ENCODE measurements at places on chromosomes 5 and 9. TPM values are rescaled to one million over a fixed set of nuclear protein-coding genes. Genes with fewer than 3 reads are reported as not detected.

CATSPER3 gene
- 0.22 TPM for polyA plus RNA-seq

GDNF gene
- 2.8 TPM for polyA plus RNA-seq

SPAG8 gene
- 0.58 TPM for polyA plus RNA-seq

CA9 gene
- polyA plus RNA-seq, result 1.3 TPM

CCIN gene
- polyA plus RNA-seq, result 0.71 TPM

FXN gene
- 18.0 TPM for polyA plus RNA-seq

LCN2 gene
- polyA plus RNA-seq, result not detected

ANKRD31 gene
- polyA plus RNA-seq, result 0.02 TPM

ARHGEF28 gene
- 8.8 TPM for polyA plus RNA-seq

- DNase-seq, result no peak
Measured at GRCh38 chr9:20744036-20744630, 60.1 kb downstream of the FOCAD start.

- peak; percentile 59 for DNase-seq
Measured at GRCh38 chr5:93359296-93359959, 221.6 kb downstream of the NR2F1-AS1 start.

- no peak for DNase-seq
Measured at GRCh38 chr9:112945620-112946208, 55.0 kb upstream of the SLC46A2 start.

- no peak for DNase-seq
Measured at GRCh38 chr9:89498852-89499480, 1.1 kb upstream of the SEMA4D start.

DNA sequence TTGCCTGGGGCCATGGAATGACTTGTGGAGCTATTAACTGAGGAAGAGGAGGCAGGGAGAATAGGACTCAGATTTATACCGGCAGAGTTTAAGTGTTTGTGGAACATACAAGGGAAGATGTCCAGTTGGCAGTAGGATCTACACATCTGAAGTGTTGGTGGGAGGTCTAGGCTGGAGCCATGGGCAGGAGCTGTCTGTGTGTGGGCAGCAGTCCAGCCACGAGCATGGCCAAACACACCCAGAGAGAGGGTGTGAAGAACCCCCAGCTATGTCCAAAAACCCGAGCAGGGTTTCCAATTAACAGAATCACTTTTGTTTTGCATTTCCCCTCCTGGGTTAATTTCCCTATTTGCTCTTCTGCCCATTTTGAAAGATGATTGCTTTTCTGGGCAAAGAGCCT, 393.7 kb downstream of the CDK5RAP2 start:
- DNase-seq, result no peak
